ENCODE measurements at places on chromosomes 7 and 10.

DNA sequence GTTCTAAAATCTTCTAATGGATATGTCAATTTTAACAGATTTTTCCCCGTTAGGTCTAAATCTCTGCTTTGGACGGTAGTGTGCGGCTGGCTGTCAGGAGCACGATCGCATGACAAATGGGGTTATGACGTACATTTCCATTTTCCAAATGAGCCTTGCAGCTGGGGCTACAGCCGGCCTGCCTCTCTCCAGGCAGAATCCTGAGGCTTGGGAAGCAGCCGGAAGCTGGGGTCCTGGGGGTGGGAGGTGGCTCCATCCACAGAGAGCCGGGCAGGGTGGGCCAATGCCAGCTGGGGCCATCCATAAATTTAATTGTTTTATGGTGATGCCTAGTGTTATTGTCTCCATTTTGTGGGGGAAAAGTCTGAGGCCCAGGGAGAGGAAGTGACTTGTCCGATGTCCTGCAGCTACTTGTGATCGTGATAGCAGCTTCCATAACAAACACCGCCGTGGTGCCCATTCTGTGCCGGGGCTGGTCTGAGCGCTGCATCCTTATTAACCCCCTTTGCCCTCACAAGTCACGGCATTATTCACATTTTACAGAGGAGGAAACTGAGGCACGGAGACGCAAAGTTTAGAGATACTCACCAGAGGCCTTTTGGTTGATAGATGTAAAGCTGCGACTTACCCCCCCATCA lies 53.0 kb upstream of the EBF3 start:
- DNase-seq = no peak

DNA sequence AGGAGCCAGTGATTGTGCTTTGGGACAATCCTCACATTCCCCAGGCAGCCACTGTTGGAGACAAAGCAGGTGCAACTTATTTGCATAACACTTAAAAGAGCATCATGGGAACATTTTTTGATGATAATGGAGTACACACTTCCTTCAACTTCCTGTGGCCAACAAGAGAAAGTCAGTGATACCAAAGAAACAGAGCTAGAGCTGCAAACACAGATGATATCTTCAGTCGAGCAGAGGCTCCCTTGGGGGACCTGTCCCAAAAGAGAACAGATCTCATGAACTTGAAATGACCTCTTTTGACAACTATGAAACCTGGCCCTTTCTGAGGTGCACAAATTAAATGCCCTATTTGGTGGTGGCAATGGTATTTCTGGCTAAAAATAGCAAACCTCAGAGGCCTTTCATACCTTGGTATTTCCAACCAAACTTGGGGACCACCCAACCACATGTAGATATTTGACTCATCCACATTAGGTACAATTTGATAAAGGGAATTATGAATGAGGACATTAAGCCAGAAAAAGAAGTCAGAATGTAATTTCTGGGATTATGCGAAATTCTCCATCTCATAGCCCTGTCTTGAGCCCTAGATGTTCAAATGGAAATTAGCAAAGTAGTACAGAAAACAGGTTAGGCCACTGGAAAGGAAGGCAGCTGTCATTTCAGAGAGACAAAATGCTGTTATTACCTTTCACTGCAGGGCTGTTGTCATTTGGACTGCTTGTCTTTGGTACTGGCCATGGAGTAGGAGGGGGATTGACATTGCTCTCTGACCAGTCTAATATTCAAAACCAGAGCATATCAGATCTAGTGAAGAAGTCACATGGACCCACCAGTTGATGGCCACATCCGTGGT lies 146.2 kb downstream of the ICA1 start:
- DNase-seq = no peak

- DNase-seq = no peak
Observed at GRCh38 chr7:150330211-150330885, 7.0 kb upstream of the ACTR3C start.

GRCh38 chr7:3537210-3537875 lies 236.3 kb downstream of the SDK1 start:
- no peak for DNase-seq

DNA sequence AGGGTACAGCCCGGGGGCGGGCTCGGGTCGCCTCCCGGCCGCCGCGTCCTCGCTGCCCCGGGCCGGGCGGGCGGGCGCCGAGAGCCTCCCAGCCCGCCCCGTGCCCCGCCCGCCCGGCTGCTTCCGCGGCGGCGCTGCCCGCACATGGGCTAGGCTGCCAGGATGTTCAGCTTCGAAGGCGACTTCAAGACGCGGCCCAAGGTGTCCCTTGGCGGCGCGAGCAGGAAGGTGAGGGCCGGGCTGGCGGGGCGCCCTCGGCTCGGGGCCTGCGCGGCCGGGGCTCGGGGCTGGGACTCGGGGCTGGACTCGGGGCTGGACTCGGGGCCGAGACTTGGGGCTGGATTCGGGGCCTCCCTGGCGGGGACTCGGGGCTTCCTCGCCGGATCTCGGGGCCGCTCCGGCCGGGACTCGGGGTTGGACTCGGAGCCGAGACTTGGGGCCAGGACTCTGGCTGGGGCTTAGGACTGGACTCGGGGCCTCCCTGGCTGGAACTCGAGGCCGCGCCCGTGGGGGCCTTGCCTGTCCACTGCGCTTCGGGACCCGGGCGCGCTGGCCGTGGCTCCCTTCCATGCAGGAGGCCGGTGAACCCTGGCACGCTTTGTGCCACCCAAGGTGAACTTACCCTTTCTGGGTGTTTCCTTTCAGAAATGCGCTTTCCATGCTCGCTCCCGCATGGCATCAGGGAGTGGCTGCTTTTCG lies 534 bp downstream of the UBE3C start:
- no peak for DNase-seq

All from SIG-M5 (cell line).